ENCODE measurements at places on chromosomes 16 and 17.

DNA sequence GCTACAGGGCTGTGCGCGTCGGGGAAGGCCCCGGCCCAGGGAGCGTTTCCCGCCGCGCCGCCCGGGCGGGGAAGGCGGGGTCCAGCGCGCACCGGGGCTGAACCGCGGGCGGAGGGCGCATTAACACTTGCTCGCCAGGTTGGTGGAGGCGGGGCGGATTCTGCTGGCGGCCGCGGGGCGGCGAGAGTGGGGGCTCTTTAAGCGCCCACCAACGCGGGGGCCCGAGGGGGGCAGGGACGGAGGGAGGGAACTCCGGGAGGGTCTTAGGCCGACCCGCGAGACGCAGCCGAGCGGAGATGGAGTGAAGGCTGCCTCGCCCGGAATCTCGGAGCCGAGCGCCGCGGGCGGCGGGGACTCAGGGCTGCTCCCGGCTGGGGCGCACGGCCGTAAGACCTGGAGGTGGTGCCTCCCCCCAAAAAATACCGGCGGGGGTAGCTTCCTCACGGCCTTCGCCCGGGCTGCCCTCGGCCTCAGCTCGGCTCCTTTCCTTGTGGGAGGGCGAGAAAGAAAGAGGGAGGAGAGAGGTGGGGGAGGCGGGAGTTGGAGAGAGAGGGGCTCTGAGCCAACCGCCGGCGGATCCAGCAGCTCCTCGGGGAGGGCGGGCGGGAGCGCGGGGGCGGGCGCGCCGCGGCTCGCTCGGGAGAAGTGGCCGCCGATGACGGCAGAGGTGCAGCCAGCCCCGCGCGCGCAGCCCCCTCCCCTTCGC is 415 bp upstream of the FOXF1 start:
- peak; percentile 44 for DNase-seq

- no peak for DNase-seq
These were observed 7.8 kb upstream of the KRT19 start for GRCh38 chr17:41535764-41536481.

- DNase-seq = no peak
These were observed 16.5 kb downstream of the PITPNM3 start for GRCh38 chr17:6539871-6540270.

DNA sequence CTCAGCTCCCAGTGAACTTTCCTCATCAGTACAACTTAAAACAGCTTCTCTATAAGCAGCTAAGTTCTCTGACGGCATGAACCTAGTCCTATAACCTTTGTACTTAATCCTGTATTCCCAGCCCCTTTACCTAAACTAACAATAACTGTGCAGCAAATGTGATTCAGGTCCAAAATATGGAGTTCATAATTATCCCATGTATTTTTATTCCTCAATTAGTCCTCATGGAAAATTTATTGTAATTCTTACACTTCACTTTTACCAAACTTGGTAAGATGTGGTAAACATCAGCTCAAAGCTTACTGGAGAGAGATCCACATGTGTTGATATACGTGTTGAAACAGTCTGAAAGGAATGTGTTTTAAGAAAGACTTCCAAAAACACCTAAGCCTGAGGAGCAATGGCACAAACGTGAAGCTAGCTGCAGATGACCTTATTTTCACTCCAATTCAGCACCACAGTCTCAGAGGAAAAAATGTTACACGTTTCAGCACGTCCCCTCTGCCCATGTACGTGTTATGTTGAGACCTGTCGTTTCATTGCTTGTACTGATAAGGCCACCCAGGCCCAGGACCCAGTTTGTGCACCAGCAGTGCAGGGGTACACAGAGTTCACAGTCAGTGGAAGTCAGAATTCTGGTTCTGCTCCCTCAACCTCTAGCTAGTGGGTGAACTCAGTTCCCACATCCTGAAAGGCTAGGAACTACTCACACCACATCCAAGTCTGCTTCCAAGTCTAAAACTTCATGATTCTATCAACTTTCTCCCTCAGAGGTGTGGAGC is 7.1 kb downstream of the USP31 start:
- no peak for DNase-seq

DNA sequence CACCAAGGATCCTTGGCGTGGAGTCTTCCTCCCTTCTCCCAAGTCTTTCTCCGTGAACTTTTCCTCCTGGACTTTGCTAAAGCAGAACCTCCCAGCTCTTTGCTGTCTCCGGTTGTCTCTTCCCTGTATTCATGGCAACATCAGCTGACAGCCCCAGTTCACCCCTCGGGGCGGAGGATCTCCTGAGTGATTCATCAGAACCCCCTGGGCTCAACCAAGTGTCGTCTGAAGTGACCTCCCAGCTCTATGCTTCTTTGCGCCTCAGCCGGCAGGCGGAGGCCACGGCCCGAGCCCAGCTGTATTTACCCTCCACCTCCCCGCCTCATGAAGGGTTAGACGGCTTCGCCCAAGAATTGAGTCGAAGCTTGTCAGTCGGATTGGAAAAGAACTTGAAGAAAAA is 943 bp downstream of the CNTROB start:
- DNase-seq = peak; percentile 66

GRCh38 chr16:76490036-76490639 is 212.9 kb downstream of the CNTNAP4 start:
- DNase-seq = no peak

GRCh38 chr17:16314859-16315258 is 38.4 kb downstream of the CENPV start:
- no peak for DNase-seq

- peak; percentile 98 for DNase-seq
These were observed 2.8 kb downstream of the KDM6B start for GRCh38 chr17:7836596-7837407.

- DNase-seq = peak; percentile 86
These were observed 115.0 kb upstream of the CIBAR2 start for GRCh38 chr16:85227084-85227945.

Data from NCI-H69 (cell line).